ENCODE measurements at places on chromosomes 5 and 9.

GRCh38 chr5:55713871-55714270 is 1.7 kb upstream of the SLC38A9 start:
- DNase-seq = no peak

DNA sequence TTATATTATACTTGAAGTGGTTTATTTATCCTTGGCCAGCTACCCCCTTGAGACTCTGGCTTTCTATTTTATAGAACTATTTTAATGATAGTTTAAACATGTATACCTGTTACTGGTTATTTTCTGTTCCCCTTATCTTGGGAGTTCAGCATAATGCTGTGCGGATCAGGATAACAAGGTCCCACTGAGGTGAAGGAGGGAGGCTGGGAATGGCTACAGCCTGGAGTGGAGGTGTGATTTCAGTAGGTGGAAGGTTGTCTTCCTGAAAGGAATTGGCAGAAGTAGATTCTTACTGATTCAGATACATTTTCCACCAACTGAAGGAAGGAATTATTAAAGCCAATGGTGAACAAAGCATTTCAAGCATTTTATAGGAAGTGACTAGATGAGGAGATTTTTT is 38.9 kb downstream of the PAM start:
- no peak for DNase-seq

DNA sequence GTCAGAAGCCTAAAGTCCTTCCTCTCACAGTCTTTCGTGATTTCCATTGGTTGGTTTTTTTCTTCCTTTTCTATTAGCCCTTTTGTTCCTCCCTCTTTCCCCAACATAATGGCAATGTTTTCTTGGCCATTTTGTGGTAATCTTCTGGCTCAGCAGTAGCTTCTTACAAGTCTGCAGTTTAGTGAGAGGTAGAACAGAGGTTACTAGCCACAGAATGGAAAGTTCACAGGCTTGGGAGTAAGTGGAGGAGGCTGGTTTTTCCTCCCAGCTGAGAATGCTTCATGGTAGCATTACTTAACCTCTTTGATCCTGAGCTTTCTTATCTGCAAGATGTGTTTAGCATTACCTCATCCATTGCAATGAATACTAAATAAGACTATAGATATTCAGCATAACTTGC is 346.9 kb downstream of the NFIB start:
- DNase-seq = no peak

GRCh38 chr9:935348-935965 is 41.0 kb upstream of the DMRT3 start:
- DNase-seq = no peak

DNA sequence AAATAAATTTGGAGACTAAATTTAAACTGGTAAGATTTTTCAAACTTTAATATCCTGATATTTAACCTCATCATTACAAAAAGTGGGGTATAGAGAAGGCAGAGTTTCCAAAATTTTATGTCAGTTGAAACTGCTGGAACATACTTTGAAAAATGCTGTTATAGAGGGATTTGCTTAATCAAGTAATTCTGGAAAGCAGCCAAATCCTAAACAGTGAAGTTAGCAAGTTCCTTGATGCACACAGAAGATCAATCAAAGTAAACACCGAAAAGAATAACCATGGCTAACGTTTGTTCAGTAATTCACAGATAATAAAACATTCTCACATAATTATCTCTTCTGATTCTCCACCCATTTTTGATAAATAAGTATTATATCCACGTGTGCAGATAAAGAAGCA is 8.1 kb upstream of the PRR16 start:
- DNase-seq = no peak

- DNase-seq = no peak
Observed at GRCh38 chr9:104907278-104907951, 20.5 kb downstream of the ABCA1 start.

GRCh38 chr5:34009610-34010009 is 1.8 kb upstream of the AMACR start:
- no peak for DNase-seq

GRCh38 chr5:65916636-65917035 is 9.7 kb upstream of the ERBIN start:
- DNase-seq = no peak

DNA sequence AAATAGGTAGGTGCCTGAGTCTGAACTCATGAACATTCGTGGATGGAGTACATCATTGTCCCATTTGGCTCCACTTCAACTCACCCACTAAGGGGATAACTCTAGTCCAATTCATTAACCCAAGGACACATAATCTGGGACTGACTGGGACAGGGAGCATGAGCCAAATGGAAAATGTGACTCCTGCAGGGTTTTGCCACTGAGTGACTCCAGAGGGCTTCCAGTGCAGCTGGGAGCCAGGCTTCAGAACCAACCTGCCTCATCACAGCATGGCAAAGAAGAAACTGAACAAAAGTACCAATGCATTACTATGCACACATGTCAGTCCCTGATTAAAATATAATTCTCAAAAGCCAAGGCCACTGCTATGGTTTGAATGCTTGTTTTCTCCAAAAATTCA is 159.7 kb upstream of the SNX2 start:
- DNase-seq = no peak
